Memory B cell (primary cell): ENCODE measurements at places on chromosomes 16 and 17.

- DNase-seq: no peak
Measured at GRCh38 chr17:80731323-80731722, 186.7 kb downstream of the RPTOR start.

DNA sequence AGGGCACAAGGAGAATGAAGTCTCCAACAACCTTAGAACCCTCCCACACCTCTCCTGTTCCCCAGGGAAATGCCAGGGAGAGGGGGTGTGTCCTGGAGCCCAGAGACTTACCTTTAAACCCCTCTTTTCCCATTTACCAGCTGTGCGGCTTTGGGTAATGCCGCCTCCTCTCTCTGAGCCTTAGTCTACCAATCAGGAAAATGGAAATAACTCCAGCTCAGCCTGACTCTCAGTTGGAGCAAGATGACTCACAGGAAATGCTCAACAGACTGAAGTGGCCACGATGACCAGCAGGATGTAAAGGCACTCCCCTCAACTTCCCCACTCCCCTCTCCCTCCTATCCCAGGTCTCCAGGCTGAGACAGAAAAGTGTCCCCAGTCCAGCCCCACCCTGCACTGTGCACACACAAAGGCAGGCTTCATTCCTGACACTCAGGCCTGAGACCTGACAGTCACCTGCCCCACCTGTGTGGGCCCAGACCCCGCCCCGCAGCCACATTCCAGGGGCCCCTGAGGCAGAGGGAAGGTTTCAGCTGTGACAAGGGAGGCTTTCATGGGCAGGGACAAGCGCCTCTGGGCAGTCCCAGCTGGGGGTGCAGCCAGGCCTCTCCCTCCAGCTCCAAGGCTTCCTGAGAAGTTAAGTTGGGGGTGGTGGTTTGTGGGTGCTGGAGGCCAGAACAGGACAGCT is 3.0 kb upstream of the KRT15 start:
- no peak for DNase-seq

- DNase-seq: no peak
Measured at GRCh38 chr16:67506468-67506867, 22.2 kb upstream of the RIPOR1 start.

GRCh38 chr17:35028531-35029262 is 34.8 kb downstream of the RFFL start:
- no peak for DNase-seq

GRCh38 chr16:85396879-85397871 is 215.9 kb upstream of the GSE1 start:
- DNase-seq: no peak

DNA sequence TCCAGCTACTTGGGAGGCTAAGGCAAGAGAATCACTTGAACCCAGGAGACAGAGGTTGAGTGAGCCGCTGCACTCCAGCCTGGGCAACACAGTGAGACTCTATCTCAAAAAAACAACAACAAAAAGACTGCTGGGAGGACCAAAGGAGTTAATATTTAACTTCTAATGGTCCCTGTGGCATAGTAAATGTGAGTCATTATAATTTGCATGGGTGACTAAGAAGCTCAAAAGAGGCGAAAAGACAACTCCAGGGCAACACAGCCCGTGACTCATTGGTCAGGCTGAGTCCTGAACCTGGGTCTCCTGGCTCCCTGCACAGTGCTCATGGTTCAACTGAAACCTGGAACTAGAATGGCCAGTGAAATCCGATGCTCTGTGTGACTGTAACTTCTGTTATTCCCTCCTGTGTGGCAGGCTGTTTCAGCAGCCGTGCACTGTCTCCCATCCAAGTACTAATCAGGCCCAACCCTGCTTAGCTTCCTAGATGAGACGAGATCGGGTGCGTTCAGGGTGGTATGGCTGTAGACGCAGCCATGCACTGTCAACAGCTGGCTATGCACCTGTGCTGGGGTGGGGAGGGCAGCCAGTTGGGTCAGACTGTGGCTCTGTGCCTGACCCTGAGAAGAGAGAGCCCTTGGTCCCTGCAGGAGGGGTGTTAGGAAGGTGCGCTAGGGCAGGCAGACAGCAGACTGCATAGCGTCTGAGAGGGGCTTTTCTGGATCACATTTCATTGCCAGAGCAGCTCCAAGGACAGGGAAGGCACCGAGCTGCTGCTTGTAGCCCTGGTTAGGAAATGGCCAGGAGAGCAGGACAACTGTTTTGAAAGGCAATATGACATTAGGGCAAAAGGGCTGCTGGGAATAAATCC is 14.5 kb upstream of the GPRC5C start:
- DNase-seq: no peak

- DNase-seq: no peak
Measured at GRCh38 chr16:2712546-2712945, 7.5 kb downstream of the PRSS27 start.

GRCh38 chr17:59433586-59433985 is 102.1 kb downstream of the YPEL2 start:
- no peak for DNase-seq

DNA sequence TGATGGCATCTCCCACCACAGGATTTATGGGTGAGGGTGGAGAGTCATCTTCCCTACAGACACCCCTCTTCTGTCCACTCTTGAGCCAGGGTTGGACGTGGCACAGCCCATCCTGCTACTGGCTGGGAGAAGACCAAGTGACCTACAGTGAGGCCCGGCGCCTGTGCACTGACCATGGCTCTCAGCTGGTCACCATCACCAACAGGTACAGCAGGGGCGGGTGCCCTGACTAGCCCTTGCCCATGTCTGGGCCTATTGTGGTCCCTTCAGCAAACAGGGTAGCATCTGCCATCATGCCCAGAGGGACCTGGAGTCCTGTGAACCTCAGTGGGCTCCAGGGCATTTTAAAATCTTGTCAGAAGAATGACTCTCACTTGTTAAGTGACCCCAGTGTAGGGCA is 48.2 kb downstream of the MRC2 start:
- no peak for DNase-seq

GRCh38 chr16:81734632-81735434 is 44.3 kb upstream of the PLCG2 start:
- DNase-seq: no peak

DNA sequence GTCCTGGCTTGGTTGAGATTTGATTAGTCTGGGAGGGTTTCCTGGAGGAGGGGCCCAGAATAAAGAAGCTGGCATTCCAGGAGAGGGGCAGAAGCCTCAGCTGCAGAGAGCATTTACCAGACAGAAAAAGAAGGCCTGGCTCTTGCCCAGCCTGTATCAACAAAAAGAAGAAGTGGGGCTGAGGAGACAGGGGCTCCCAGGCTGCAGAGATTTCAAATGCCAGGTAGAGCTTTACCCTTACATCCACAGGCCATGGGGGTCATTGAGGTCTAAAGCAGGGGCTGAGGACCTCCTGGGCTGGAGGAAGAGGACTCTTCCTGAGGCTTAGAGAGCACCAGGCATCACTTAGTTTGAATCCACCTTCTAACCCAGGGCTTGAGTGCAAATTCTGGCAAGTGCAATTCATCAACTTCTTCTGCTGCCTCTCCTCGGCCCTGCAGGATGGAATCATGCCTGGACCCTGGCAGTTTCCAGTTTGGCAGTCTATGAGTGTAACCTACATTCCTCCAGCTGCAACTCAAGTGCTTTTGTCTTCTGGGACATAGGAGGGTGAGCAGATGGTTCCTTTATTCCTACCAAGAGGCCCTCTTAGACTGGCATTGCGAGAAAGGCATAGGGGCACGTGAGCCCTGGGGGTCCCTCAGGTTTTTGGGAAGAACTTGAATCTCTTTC is 15.3 kb downstream of the CA7 start:
- no peak for DNase-seq

DNA sequence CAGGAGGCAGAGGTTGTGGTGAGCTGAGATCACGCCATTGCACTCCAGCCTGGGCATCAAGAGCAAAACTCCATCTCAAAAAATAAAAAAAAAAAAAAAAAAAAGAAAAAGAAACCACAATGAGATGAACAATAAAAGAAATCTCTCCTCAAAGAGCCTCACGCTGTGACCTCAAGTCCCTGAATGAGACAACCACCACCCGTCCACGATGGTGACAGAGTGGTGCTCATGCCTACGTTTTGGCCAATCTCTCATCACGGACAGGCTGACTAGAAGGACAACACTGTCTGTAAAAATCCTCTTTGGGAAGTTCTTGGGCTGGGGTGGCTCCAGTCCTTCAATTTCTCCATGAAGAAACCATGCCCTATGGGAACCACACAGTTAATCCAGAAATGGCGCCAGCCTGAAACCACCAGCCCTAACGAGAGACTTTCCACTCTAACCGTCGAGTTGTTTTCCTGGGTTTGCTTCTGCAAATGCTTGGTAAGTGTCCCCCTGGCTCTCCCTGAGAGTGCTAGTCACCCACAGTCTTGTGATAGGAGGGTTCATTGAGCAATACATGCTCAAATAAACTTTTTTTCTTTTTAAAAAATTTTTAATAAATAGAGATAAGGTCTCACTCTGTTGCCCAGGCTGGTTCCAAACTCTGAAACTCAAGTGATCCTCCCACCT is 15.0 kb upstream of the PRSS27 start:
- no peak for DNase-seq

GRCh38 chr16:3904875-3905274 is 24.4 kb upstream of the CREBBP start:
- DNase-seq: no peak

DNA sequence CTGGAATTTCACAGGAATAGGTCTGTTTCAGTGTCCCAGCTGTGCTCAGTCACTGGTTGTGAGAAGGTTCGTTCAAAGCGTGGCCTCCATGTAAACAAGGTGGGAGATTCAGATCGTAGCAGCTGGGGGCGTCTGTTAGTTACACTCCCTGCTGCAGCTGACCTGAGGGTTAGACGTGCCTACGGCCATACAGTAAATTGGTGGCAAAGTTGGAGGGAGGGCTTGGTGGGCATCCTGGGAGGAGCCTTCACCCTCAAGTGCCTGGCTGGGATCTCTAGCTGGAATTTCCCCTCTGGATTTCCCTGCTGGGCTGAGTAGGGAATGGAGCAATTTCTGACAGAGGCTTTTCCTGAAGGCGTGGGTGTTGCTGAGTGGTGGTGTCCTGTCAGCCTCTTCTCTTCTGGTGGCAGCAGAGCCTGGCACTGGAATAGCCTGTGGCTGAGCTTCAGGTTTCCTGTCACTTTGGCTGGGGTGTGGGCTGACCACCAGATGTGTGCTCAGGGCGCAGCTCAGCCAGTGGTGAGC is 6.4 kb downstream of the FCSK start:
- no peak for DNase-seq

DNA sequence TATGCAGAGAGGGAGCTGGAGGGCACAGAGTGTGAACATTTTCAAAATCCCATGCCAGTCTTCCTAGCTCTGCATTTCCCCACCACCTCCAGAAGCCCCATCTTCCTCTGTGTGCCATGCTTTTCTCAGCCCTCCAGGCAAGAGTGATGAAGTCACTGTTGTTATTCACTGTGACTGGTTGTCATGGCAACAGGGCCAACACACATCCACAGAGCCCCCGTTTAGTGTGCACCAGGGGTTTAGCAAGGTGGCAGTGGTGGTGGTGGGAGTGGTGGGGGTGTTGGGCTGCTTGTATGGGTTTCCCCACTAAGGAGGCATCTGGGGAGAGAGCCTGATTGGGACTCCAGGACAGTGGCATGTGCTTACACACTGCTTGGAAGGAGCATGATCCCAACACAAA is 309.9 kb upstream of the ASIC2 start:
- DNase-seq: no peak

- DNase-seq: no peak
Measured at GRCh38 chr16:30548416-30549253, 9.5 kb downstream of the ZNF764 start.

- no peak for DNase-seq
Measured at GRCh38 chr16:85312642-85313525, 200.6 kb upstream of the CIBAR2 start.

- DNase-seq: peak; percentile 45
Measured at GRCh38 chr17:21098934-21099689, 27.7 kb upstream of the DHRS7B start.

- no peak for DNase-seq
Measured at GRCh38 chr17:40491486-40491885, 9.9 kb downstream of the TNS4 start.

- no peak for DNase-seq
Measured at GRCh38 chr17:65005858-65006257, 50.7 kb downstream of the GNA13 start.

DNA sequence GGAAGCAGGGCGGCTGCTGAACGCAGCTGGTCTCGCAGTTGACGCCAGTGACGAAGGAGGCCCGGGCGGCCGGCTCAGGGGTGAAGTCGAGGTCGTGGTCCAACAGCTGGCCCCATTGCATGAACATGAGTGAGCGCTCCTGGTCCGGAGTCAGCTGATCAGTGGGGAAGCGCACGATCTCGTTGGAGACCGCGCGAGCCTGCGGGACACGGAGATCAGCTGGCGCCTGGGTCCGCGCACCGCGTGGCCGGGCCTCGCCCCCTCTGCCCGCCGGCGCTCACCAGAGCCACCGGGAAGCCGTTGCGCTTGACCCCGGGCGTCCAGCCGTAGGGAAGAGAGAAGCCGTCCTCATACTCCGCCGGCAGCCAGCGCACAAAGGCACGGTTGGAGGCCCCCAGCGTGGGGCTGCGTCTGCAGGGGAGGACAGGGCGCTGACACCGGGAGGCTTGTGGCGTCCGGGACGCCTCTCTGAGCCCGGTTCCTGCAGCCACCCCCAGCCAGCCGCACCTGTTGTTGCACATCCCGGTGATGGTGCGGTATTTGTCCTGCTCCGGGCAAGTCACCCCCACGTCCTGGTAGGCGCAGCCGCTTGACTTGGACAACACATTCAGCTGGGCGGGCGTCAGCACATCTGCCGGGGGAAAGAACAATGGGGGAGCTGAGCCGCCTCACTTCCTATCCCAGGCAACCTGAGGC is 1.6 kb downstream of the MPO start:
- no peak for DNase-seq

DNA sequence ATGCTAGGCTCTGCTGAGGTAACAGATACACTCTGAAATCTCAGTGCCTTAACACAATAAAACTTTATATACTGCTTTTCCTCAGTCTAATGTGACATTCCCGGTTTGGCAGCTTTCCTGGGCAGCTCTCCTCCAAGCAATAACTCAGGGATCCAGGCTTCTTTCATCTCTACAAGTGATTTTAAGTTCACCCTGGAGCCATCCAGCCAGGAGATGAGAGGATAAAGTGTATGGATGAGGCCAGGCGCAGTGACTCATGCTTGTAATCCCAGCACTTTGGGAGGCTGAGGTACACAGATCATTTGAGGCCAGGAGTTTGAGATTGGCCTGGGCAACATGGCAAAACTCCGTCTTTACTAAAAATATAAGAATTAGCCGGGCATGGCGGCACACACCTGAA is 147.2 kb downstream of the UTP18 start:
- no peak for DNase-seq

- no peak for DNase-seq
Measured at GRCh38 chr17:17024778-17025300, 17.4 kb upstream of the MPRIP start.

DNA sequence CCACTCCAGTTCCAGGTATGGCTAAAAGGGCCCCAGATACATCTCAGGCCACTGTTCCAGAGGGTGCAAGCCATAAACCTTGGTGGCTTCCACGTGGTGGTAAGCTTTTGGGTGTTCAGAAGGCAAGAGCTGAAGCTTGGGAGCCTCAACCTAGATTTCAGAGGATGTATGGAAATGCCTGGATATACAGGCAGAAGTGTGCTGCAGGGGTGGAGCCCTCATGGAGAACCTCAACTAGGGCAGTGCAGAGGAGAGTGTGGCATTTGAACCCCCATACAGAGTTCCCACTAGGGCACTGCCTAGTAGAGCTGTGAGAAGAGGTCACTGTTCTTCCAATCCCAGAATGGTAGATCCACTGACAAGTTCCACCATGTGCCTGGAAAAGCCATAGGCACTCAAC is 267.3 kb downstream of the SLC39A11 start:
- no peak for DNase-seq

GRCh38 chr16:56462064-56462796 is 10.9 kb downstream of the OGFOD1 start:
- DNase-seq: no peak
